ENCODE measurements at places on chromosomes 5 and 9.

DNA sequence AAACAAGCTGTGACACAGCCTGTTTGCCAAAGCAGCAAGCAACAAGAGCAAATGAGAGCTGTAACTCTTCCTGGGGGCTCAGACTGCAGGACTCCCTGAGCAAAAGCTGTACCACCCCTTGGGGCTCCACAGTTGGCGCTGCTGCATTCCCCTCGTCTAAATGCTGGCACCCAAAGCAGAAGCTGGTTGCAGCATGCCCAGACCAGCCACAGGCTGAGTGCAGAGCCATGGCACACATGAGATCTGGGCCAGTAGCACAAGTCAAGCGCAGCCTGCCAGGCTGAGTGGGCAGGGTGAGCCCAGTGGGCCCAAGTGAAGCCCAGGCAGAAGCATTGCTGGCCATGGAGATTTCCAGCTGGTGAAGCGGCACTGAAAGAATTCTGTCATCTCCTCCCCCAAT is 157.3 kb upstream of the GRAMD2B start:
- no peak for DNase-seq

DNA sequence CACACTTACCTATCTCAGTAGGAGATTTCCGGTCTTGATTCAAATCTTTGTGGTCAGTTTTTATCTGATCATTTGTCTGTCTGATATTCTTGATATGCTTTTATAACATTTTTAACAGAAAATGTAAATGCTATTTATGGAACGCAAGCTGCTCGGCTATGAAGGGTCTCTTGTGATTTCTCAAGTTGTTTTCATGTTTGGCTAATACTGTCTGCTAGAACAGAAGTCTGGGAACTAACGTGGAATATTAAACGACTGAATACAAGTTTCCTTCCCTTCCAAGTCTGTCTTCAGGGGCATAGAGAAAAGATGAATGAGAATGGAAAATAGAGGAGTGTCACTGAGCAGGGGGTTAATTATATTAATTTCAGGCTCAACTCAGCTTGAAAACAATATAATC is 27.6 kb downstream of the SNCAIP start:
- DNase-seq = no peak

GRCh38 chr5:69364850-69365249 is 4.5 kb downstream of the AK6 start:
- DNase-seq = no peak

DNA sequence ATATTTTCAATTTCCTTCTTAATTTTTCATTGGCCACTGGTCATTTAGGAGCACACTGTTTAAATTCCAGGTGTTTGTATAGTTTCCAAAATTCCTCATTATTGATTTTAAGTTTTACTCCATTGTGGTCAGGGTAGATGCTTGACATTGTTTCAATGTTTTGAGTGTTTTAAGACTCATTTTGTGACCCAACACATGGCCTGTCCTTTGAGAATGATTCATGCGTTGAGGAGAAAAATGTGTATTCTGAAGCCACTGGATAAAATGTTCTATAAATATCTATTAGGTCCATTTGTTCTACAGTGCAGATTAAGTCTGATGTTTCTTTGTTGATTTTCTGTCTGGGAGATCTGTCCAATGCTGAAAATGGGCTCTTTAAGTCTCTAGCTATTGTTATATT is 24.4 kb upstream of the FNIP1 start:
- DNase-seq = no peak

GRCh38 chr9:133453651-133454050 is 6.1 kb upstream of the CACFD1 start:
- no peak for DNase-seq

Measured in RWPE2 (cell line).